ENCODE measurements at places on chromosomes 1 and 21. TPM values are rescaled to one million over a fixed set of nuclear protein-coding genes. Genes with fewer than 3 reads are reported as not detected.
A peak's percentile ranks its signal among the peaks of the same experiment; 100 is the strongest.

DNA sequence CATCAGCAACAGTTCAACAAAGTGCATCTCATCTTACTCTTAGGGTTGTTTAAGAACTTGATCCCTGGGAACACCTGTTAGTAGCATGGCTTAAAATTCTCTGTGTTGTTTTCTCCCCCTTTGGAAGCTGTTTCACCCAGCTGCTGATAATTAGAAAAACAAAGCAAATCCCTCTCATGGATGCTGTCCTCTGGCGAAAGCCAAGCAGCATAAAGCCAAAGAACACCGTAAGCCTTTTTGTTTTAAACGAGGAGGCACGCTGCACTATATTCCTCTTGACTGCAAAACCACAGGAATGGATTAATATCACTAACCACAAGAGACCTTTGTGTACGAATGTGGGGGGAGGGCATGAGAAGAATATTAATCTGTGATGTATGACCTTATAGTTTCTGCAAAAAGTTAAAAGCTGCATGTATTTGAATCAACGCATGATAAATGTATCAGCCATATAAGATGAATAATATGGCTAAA, 923.2 kb downstream of the LTN1 start:
- peaks cover 3% of the 10 kb centered on the region for H3K4me1 ChIP-seq
- H3K4me3 ChIP-seq = no peak overlapping the region
- no peak overlapping the region for H3K27ac ChIP-seq
- no peaks in the 10 kb centered on the region for H3K27me3 ChIP-seq
- no peaks in the 10 kb centered on the region for H3K36me3 ChIP-seq
- DNase-seq = no peak

- no peaks in the 10 kb centered on the region for H3K36me3 ChIP-seq
- no peak overlapping the region for H3K27ac ChIP-seq
- no peaks in the 10 kb centered on the region for H3K4me1 ChIP-seq
- H3K4me3 ChIP-seq = no peak overlapping the region
- no peak for DNase-seq
- no peaks in the 10 kb centered on the region for H3K27me3 ChIP-seq
These were observed 24.5 kb downstream of the TMPRSS2 start for GRCh38 chr21:41483415-41483814.

- no peak overlapping the region for H3K4me3 ChIP-seq
- DNase-seq = no peak
- no peaks in the 10 kb centered on the region for H3K27me3 ChIP-seq
- peaks cover 68% of the 10 kb centered on the region for H3K36me3 ChIP-seq
- peak overlapping the region; percentile 88 for H3K27ac ChIP-seq
These were observed 77.7 kb downstream of the CAPZB start for GRCh38 chr1:19407494-19408096.

GRCh38 chr1:9289711-9290485, 2.8 kb upstream of the SPSB1 start:
- H3K36me3 ChIP-seq = no peaks in the 10 kb centered on the region
- DNase-seq = no peak
- H3K4me3 ChIP-seq = no peak overlapping the region
- peak overlapping the region; percentile 99 for H3K27ac ChIP-seq

The EPB41 gene
- 28.5 TPM for total RNA-seq

The LCE3D gene
- total RNA-seq = not detected

The SELENBP1 gene
- total RNA-seq = 32.4 TPM

The S100A5 gene
- not detected for total RNA-seq

DNA sequence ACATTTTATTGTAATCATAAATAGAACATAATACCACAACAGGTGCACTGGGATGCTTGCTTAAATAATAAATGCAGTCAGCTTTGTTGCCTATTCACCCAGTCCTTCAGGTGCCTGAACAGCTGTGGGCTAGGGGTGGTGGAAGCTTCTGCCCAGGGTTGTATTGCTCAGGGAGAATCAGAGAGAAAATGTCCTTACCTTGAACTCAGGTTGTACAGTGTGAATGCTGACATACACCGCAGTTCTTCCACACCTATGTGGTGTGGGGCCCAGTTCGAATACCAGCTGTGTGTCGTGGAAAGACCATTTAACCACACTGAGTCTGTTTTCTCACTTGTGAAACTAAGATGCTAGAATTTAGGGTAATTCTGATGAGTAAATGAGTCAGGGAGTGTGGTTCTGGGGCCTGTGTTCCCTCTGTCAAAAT, 115.7 kb upstream of the ATP1A1 start:
- no peaks in the 10 kb centered on the region for H3K27me3 ChIP-seq
- no peaks in the 10 kb centered on the region for H3K36me3 ChIP-seq
- no peak overlapping the region for H3K4me3 ChIP-seq
- no peak overlapping the region for H3K27ac ChIP-seq

GRCh38 chr1:67020304-67020703, 33.6 kb downstream of the SLC35D1 start:
- H3K4me1 ChIP-seq = no peaks in the 10 kb centered on the region
- no peaks in the 10 kb centered on the region for H3K27me3 ChIP-seq
- DNase-seq = no peak
- no peaks in the 10 kb centered on the region for H3K36me3 ChIP-seq

The SH2D5 gene
- total RNA-seq = 0.79 TPM

The ACTL8 gene
- total RNA-seq = not detected

GRCh38 chr1:197909384-197909783, 7.0 kb downstream of the C1orf53 start:
- H3K36me3 ChIP-seq = no peaks in the 10 kb centered on the region
- H3K27me3 ChIP-seq = peaks cover 14% of the 10 kb centered on the region
- DNase-seq = no peak
- H3K4me1 ChIP-seq = peaks cover 33% of the 10 kb centered on the region

The C8A gene
- total RNA-seq = not detected

DNA sequence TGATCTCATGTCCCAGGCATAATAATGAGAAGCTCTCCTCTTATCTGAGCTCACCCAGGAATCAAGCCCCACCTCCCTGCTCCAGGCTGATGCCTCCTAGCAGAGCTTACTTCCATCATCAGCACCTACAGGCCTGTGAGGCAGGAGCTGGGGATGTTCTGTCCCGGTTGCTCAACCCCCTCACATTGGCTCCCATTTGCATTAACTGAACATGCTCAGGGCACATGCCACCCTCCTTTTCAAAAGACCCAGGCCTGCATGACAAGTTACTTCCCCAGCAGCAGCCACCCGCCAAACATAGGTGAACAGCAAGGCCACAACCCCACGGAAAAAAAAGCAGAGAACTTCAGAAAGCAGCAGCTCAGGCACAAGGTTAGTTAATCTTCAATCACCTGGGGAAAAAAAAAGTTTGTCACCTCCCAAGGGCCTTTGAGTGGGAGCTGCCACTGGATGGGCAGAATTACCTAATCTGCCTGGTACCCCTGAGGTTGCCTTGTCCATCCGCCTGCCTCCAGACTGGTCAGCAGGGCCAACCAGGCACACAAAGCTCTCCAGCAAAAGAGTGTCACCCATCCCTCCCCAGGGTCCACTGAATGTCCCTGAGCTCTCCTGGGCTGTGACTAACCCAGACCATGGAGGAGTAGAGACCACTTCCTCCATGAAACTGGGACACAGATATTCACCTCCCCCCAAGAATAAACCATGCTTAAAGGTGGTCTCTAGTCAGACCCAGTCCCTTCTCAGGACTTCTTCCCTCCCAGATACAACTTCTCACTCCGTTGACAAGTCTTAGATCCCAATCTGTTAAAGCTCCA, 4.4 kb downstream of the KCNN3 start:
- no peak for DNase-seq
- H3K4me1 ChIP-seq = peaks cover 15% of the 10 kb centered on the region
- H3K4me3 ChIP-seq = no peak overlapping the region
- H3K27ac ChIP-seq = no peak overlapping the region

The INTS11 gene
- total RNA-seq = 62.3 TPM

DNA sequence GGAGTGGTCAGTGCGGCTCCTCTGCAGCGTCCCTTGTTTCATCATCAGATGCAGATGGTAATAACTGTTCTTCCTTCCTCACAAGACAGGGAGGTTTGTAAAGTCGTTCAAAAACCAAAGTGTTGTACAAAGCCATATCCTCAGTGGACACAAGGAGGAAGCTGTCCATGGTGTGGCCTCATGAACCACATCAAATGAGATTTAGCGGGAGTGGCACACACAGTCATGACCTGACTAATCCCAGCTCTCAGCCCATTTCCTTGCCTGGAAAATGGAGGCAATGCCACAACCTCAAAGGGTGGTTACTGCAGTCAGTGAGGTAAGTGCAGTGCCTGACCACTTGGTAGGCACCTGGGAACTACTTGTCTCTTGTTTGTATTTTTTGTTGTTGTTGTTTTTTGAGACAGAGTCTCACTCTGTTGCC, 13.4 kb downstream of the ENTREP3 start:
- peaks cover 26% of the 10 kb centered on the region for H3K36me3 ChIP-seq
- DNase-seq = no peak
- H3K4me3 ChIP-seq = no peak overlapping the region
- no peaks in the 10 kb centered on the region for H3K27me3 ChIP-seq
- peaks cover 34% of the 10 kb centered on the region for H3K4me1 ChIP-seq

DNA sequence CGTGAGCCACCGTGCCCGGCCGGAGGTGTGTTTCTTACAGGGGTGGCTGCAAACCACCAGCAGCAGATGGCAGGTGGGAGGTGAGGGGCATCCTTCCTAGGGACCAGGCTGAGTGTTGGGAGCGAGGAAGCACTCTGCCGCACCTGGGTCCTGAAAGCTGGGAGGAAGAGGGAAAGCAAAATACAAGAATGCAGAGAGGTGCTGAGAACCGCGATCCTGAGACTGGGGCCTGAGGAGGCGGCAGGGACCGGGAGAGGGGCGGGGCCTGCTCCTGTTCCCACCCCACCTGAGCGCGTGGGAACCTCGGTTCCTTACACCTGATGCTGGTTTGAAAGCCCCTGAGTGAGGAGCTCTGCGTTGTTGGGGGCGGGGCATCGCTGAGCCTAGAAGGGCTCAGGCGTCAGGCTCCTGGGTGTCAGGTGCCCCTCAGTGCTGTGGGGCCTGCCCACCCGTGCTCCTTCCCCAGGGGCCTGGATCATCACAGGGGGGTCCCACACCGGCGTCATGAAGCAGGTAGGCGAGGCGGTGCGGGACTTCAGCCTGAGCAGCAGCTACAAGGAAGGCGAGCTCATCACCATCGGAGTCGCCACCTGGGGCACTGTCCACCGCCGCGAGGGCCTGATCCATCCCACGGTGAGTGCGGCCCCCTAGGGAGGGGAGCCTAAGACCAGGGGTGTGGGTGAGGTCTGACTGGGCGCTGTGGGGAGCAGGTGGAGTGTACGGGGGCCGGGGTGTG, 15.5 kb downstream of the TRPM2 start:
- H3K4me3 ChIP-seq = no peak overlapping the region
- no peaks in the 10 kb centered on the region for H3K4me1 ChIP-seq
- H3K27me3 ChIP-seq = no peaks in the 10 kb centered on the region

The FCRL2 gene
- not detected for total RNA-seq

DNA sequence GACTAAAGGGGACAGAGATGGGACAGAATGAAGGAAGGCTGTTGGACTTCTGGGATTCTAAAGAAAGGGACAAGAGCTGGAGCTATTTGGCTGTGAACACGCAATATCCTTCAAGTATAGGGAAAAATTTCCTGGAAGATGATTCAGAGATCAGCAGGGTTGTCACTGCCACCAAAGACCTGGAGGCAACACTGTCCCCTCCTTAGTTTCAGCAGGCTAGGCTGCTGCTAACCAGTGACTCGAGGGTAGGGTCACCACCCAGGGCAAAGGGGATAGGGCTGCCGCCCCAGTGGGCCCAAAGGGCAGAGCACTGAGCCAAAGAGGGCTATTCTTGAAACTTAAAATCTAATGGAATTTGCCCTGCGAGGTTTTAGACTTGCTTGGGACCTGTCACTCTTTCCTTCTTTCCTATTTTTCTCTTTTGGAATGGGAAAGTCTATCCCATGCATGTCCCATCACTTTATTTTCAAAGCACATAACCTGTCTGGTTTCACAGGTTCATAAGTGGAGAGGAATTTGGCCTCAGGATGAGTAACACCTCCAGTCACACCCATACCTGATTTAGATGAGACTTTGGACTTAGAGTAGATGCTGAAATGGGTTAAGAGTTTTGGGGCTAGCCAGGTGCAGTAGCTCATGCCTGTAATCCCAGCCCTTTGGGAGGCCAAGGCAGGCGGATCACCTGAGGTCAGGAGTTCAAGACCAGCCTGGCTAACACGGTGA, 11.9 kb downstream of the IFNLR1 start:
- no peak for DNase-seq
- no peak overlapping the region for H3K27ac ChIP-seq
- H3K4me1 ChIP-seq = no peaks in the 10 kb centered on the region

GRCh38 chr1:242703467-242703866, 179.0 kb upstream of the PLD5 start:
- H3K27me3 ChIP-seq = no peaks in the 10 kb centered on the region
- no peak overlapping the region for H3K4me3 ChIP-seq
- H3K4me1 ChIP-seq = no peaks in the 10 kb centered on the region
- H3K27ac ChIP-seq = no peak overlapping the region
- DNase-seq = no peak

DNA sequence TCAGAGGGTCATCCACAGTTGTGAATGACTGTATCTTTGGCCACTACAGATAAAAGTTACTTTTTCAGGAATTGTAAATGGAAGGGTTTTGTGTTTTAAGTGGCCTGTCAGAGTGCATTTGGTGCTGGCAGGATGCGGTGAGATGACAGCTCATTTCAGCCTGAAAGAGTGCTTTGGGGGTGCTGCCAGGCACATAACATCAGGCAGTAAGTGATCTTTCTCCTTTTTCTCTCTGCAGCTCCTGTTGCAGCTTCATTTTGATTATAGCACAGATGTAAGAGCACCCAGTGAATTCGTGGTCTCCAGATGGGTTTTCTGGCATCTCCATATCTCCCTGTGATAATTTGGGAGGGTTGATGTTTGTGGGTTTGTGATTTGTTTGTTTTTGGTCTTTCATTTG, 14.8 kb upstream of the FAM163A start:
- no peaks in the 10 kb centered on the region for H3K36me3 ChIP-seq
- H3K4me1 ChIP-seq = no peaks in the 10 kb centered on the region
- no peak for DNase-seq

DNA sequence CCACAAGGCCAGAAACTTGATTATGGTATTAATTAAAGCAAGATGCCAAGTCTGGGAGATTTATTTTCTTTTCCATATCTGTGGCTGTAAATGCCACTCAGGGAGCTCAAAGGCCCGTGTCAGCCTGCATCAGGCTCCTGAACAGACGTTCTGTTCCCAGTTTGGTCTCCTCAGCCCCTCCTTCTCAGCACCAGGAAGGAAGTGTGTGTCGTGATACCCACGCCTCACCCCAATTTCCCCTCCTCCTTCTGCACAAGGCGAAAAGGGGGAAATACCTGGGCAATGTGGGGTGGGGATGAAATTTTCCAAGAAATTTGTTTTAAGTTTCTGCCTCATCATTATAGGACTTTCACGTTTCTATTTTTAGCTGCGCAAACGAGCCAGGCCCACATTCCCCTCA, 112.0 kb downstream of the SYF2 start:
- H3K36me3 ChIP-seq = no peaks in the 10 kb centered on the region
- DNase-seq = no peak
- no peaks in the 10 kb centered on the region for H3K27me3 ChIP-seq
- no peaks in the 10 kb centered on the region for H3K4me1 ChIP-seq
